ENCODE measurements at places on chromosomes 3 and 15.

GRCh38 chr15:61879219-61879618 is 181.0 kb downstream of the VPS13C start:
- no peak for DNase-seq

GRCh38 chr3:160911411-160911810 is 155.4 kb downstream of the PPM1L start:
- no peak for DNase-seq

DNA sequence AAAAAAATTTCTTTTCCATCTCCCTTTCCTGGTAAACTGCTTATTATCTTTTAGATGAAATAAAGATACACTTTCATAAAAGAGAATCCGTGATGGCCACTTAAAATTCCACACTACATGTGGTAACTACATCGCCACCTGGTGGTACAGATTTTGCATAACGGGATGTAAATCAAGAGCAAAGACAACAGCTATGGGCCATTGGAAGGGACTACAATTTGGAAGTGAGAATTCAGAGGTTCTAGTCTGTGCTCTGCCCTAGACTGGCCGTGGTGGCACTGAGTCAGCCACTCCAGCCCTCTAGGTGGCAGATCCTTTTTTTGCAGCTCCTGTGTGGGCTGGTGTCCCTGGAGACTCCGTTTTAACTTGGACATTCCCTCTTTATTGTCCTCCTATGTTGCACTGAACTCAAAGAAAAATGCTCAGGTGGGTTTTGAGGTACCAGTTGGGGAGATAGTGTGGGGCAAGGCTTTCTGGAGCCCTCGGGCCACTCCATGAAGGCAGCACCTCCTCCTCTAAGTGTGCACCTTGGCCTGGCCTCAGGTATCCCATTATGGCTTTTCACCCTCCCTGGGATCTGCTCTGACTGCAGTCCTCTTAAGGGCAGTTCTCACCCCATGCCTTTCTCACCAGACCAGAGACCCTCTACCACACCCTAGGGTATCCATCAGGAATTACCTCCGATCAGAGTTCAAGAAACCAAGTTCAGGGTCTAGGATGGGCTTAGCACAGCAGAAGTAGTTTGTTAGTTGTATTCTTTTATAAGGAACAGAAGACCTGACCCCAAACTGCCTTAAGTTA is 54.9 kb downstream of the SPSB4 start:
- DNase-seq = peak; percentile 89

GRCh38 chr3:159848348-159849118 is 140.1 kb upstream of the IL12A start:
- DNase-seq = no peak

DNA sequence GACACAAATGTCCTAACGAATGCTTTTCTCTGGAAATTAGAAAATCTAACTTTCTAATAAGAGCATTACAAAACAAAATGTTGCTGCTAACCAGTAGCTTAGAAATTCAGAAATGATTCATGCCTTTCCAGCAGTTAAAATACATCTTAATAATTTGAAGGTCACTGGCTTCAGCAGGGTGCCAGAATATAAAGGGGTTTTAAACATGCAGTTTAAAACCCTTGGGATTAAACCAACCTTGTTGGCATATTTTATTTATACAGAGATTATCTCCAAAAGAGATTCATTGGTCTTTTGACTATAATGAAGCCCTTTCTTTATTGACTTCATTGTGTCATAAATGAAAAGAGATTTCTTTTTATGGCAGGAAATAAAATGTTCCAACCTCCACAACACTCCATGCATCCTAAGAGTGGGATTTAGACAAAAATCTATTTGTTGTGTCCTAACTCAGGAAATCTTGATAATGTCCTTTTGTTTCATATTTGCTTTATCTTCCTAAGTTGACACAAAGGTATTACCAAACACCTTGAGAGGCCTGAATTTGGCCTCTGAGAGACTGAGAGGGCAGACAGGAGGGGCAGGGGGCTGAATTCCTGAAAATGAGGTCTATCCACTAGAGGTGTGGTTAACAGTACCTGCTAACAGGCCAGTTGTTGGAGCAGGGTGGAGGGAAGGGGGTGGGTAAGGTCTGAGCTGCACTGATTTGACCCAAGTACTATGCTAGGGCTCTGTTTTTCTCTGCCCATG is 124.4 kb downstream of the FEZF2 start:
- no peak for DNase-seq

DNA sequence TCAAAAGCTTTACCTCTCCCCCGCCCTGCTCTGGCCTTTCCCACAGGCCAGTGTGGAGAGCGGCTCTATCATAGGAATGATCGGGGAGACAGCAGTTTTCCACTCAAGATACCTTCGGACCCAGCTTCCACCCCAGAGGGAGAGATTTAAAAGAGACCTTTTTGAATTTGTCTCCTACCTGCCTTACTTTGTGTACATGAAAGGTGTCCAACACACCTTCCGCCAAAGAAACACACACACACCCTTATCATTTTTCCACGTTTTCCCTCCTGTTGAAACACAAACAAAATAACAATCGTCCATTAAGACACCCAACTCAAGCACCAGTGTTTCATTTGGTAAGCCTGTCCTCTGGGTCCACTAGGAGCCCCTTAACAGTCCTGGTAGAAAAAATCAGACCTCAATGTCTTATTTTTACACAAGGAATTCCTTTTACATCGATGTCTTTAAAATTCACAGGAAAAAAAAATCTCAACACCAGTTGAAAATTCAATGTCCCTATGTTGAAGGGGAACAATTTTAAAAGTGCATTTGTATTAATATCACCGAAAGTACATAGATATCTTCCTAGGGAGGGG is 4.0 kb downstream of the HES1 start:
- DNase-seq = no peak

DNA sequence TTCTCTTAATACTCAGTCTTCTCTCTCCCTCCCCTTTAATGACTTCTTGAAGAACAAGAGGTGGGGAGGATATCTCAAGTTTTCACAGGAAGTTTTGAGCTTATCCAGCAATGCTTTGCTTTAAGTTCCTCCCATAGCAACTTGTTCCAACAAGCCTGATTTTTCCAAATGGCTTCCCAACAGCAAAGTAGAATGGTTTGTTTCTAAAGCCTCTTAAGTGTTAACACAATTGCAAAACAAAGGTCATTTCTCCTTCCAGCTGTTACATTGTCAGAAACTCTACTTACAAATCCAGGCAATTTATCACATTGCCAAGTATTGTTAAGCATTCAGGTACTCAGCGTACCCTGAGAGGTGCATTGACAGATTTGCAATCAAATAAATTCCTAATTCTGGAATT is 6.8 kb upstream of the ZNF770 start:
- no peak for DNase-seq

DNA sequence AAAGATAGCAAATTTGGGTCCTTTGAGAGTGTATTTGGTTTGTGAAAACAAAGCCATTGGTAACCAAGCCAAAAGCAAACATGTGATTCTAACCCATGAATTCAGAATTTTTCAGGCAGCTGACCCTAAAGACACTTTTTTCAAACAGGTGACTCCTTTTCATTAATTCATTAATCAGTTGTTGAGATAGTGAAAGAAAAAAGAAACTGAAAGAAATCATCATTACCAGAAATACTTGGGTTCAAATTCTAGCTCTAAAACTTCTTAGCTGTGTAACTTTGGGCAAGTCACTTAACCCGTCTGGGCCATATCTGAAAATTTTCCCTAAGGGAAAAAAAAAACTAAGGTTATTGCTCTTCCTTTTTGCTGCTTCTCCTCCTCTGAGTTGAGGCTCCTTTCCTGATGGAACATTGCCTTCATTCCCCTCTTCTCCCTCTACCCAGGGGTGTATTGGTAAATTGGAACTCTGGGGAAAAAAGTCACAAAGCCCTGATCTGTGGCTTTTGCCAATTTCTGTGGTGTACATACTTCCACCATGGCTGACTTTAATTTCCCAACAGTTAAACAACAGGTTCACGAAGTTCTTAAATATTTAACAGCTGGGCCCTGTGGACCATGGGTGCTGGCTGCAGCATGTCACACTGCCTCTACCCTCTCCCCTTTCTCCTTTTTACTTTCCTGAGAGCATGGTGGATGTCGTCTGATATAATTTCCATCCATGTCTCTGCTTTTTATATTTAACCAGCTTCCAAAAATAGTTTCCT is 120.3 kb downstream of the ASB7 start:
- no peak for DNase-seq

DNA sequence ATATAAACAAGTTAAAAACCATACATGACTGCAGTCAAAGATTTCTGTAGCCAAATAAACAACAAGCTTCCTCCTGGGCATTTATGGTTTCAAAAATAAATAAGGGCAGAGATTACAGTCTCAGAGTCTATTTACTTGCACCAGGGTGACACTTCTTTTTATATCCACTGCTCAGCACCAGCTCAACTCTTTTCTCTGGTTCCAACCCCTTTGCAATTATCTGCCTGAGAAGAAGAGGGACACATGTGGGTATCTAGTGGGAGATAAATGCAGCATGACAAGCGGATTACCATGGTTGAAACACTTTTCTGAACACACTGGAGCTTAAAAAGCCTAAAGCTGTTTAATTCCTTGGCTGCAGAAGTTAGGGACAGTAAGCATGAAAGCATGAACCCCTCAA is 311.5 kb downstream of the CNTN3 start:
- DNase-seq = no peak

DNA sequence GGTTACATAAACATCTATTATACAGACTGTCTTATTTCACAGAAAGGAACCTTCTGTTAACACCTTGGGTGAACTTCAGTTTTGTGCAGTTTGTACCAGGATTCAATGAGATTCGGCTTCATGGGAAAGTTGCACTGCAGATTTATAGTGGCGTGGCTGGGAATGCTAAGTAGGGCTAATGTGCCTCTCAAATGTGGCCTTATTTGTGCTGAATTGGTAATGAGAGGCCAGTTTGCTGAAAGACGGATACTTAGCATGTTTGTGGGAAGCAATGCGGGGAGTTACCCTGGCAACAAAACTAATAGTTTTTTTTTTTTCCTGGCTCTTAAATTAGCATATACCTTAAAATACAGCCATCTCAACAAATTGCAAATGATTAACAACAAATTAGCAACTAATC is 28.6 kb upstream of the CEMIP start:
- no peak for DNase-seq

GRCh38 chr15:77457191-77457904 is 36.7 kb downstream of the HMG20A start:
- DNase-seq = no peak

DNA sequence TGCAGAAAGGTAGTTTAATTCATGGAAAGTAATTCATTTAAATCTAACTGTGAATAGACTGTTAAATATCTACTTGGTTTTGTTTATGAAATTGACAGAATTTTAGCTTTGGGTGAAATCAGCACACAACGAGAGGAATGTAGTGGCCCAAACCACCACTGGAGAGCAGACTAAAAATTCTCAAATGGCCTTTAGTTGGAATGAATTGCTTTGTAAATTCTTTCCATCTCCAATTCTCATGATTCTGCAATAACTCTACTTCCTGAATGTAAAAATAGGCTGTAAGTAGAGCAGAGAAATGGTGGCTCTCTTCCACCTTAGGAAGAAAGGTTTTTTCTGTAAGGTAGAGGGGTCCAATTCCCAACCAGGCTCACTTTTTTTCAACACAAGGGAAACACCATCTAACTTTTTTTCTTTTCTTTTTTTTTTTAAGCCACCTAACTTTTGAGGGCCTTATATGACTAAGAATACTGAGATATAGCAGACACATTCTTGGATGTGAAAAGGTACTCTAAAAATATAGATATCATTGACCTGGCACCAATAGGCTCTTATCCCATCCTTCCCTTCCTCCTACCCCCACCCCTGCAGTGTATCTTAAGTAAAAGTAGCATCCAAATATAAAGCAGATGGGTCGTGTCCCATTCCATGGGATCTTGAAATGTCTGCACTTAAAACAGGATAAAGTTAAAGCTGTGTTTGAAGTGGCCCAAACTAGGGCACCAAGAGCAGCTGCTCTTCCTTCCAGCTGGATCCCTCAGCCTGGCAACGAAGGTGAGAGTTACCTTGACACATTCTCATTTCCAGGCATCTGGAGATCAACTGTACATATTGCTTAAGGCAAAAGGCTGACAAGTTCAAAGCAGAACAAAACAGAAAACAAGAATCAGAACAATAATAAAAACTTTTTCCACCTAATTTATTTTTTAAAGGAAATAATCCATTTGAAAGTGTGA is 194.1 kb downstream of the TPRG1 start:
- no peak for DNase-seq

DNA sequence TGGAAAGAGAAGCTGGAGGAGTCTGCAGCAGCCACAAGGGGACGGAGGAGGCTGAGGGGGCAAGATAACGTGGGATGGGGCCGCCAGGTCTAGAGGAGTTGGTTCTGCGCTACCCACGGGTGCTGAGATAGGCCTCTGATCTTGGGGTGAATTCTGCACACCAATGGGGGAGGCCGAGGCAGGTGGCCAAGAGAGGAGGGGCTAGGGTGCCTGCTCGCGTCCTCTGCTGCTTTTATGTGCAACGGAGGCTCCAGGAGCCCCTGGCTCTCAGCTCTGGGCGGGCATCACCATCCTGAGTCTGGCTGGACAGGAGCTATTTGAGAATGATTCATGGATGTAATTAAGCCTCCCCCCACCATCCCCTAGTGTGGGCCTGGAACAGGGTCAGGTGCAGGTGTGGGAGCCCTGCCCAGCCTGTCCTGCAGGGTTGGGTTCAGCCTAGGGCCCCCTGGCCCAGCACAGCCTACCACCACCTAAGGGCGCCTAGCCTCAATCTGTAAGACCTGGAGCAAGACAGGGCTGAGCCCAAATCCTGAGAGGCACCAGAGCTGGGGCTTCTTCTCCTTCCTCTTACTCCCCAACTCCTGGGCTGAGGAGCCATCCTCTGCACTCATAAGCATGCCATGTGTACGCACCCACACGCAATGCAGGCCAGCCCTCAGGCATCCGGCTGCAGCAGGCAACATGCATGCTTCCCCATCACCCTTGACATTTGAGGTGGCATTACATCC is 32.3 kb upstream of the SEMA3F start:
- no peak for DNase-seq

- no peak for DNase-seq
Measured at GRCh38 chr15:74396445-74397238, 29.2 kb upstream of the CYP11A1 start.

DNA sequence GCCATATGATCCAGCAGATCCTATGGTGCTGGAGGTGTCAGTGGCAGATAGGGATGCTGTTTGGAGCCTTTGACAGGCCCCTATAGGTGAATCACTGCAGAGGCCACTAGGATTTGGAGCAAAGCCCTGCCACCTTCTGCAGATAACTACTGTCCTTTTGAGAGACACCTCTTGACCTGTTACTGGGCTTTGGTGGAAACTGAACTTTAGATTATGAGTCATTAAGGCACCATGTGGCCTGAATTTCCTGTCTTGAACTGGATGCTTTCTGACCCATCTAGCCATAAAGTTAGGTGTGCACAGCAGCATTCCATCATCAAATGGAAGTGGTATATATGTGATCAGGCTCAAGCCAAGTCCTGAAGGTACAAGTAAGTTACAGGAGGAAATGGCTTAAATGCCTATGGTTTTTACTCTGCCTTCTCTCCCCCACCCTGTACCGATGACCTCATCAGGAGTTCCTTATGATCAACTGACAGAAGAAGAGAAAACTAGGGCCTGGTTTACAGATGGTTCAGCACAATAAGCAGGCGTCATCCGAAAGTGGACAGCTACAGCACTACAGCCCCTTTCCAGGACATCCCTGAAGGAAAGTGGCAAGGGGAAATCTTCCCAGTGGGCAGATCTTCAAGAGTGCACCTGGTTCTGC is 565.6 kb upstream of the AGTR1 start:
- no peak for DNase-seq
